ENCODE measurements at places on chromosomes 6 and 20.

DNA sequence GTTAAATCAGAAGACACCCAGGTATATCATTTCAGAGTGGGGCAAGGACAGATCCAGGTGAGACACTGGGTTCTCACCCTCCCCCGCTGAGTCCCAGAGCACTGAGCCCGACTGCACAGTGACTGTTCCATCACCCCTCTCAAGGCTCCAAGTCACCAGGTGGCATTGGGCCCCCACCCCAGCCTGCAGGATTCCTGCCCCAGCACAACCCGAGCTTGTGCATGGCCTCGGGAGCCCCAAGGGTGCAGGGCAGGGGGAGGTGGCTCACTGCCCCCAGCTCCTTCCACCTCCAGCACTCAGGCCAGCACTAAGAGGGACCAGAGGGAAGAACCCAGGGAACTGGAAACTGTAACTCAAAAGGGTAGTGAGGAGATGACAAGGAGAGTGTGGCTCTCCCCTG is 39.3 kb upstream of the CST5 start:
- no peak for DNase-seq

DNA sequence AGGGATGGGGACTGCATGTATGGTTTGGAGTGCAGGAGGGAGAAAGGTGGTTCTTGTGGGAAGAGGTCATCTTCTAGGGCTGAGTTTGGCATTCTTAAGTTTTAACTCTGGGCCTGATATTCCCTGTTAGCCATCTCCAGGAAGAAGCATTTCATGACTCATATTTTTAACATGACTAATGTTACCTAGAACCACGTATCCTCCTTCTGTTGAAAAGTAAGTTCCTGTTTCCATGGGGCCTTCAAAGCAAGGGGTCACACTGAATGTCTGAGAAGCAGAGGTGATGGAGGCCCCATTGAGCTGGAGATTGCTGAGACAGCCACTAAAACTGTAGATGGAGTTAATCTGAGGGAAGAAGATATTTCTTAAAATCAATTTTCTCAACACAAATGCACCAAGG is 30.2 kb downstream of the FAM229B start:
- DNase-seq = no peak

DNA sequence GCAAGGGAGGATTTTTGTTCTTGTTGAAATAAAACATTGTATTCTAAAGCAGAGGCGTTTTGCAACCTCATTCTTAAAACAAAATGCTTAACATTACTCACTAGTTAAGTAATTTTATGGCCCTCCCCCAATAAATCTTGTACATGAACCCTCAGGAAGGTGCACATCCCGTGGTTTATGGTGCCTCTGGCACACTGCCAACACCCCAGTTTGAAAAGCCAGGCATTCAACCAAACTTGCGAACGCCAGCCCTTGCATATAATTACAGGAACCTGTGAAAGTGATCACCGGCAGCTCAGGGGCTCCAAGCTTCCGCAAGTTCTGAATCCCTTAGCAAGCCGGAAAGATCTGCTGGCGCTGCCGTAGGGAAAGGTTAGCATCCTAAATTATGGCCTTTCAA is 1109.0 kb upstream of the FLRT3 start:
- no peak for DNase-seq

GRCh38 chr6:139029470-139030227 is 1.1 kb downstream of the ABRACL start:
- DNase-seq = peak; percentile 45

DNA sequence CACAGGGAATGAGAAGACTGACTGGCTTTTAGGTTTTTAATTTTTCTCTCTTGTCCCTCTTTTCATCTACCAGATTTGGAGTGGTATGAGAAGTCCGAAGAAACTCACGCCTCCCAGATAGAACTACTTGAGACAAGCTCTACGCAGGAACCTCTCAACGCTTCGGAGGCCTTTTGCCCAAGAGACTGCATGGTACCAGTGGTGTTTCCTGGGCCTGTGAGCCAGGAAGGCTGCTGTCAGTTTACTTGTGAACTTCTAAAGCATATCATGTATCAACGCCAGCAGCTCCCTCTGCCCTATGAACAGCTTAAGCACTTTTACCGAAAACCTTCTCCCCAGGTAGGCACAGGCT is 644 bp downstream of the MAD2L1BP start:
- peak; percentile 21 for DNase-seq

DNA sequence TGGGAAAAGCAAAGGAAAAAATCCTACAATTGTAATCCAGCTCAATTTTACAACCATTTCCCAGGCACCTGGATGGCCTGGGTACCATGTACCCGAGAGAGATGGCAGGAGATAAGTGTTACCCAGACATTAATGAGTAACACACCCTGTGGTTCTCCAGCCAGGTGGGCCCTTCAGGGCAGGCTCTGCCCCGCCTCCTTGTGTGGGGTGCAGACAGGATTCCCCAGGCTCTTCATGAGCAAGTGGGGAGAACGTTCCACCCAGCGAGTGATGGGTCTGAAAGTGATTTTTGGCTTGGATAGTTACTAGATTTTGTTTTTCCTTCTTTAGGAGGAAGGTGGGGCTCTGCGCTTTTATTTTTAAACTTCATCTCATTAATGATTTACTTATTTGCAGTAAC is 243.9 kb downstream of the TAF4 start:
- DNase-seq = no peak

DNA sequence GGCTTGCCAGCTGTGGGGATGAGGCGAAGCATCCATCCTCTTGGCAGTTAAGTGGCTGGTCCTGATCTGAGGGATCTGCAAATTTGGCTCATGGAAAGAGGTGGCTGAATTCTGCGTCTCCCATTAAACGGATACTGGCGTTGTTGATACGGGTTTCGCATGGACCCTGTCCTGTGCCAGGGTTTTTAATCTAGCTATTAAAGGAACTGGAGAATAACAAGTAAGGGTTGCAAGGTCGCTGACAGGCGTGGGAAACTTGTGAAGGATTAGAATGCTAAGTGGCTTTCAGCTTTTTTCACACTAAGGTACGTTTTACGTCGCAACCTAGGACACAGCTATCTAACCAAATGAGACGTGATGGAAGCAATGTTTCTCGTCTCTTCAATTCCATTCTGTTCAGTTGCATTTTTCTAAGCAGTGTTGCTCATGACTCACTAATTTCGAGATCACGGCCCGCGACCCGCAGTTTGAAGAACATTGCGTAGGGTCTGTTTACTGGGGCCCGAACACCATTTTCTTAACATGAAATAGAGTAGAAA is 852 bp downstream of the GMNN start:
- DNase-seq = peak; percentile 47

DNA sequence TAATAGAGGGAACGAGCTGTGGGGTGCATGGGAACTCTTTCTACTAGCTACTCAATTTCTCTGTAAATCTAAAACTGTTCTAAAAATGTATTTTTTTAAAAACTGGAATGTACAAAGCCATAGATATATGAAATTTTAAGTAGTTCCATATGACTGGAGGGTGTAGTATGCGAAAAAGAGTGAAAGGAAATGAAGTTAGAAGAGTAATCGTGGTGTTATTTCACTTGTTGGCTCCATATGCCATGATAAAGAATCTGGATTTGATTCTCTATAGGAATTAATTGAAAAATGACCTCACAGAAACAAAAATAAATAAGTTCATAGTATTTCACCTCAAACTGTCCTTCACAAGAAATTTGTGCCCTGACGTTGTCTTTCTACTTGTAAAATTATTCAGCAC is 500.2 kb downstream of the TENT5A start:
- no peak for DNase-seq

DNA sequence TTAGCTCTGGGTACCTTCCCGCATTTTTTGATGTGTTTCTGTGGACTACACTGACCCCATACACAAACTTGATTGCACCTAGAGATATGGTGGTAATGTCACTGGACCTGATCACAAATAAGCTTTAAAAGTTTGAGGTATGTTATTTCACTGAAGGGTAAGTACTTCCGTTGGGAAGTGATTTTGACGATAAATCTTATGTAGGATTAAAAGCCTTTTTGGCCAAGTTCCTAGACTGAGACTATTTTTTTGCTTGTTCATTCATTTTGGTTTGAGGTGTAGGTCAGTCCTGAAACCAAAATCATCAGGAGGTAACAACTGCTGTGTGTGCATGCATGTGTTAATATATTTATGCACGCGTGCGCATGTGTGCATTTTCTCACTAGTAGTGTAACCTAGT is 336.3 kb downstream of the TFAP2A start:
- no peak for DNase-seq

GRCh38 chr20:51766994-51767866 is 960 bp downstream of the ATP9A start:
- peak; percentile 87 for DNase-seq

GRCh38 chr20:63149531-63150192 is 66.3 kb downstream of the YTHDF1 start:
- no peak for DNase-seq

- DNase-seq = peak; percentile 71
Measured at GRCh38 chr6:24009319-24009718, 116.7 kb upstream of the NRSN1 start.

DNA sequence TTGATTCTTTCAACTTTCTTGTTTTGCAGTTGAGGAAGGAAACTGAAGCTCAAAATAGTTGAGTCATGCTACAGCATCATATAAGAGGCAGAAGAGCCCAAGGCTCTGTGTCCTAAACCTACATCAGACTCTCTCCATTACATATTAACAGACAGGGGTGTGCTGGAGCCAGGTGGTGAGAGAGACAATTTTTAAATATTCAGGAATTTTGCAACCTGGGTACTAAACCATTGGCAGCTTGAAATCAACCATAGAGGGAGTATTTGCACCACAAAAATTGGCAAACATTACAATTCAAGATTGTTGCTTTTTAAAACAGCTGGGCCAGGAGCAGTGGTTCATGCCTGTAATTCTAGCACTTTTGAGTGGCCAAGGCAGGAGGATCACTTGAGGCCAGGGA is 65.8 kb upstream of the SOX4 start:
- DNase-seq = peak; percentile 5
